ENCODE measurements at places on chromosomes 12 and 14. TPM values are rescaled to one million over a fixed set of nuclear protein-coding genes. Genes with fewer than 3 reads are reported as not detected.

Gene C1RL
- polyA plus RNA-seq: 25.1 TPM

Gene SLC38A6
- 4.5 TPM for polyA plus RNA-seq

Gene LBHD2
- not detected for polyA plus RNA-seq

Gene FSCB
- not detected for polyA plus RNA-seq

Gene HOXC12
- polyA plus RNA-seq: not detected

Gene PITPNM2
- polyA plus RNA-seq: 1.8 TPM

Gene CCDC198
- polyA plus RNA-seq: not detected

Gene YARS2
- 8.6 TPM for polyA plus RNA-seq

Gene WDHD1
- polyA plus RNA-seq: 1.2 TPM

Gene MORN3
- 0.20 TPM for polyA plus RNA-seq

Gene SLC38A4
- polyA plus RNA-seq: 0.12 TPM

Gene SLC6A15
- not detected for polyA plus RNA-seq

Gene PTPN6
- polyA plus RNA-seq: 51.2 TPM

Gene FAM181A
- not detected for polyA plus RNA-seq

Gene C1R
- polyA plus RNA-seq: 68.9 TPM

Gene GPRC5A
- 89.1 TPM for polyA plus RNA-seq

Gene SLC25A47
- polyA plus RNA-seq: not detected

Gene CD27
- polyA plus RNA-seq: 5.8 TPM

Gene NUAK1
- polyA plus RNA-seq: 0.80 TPM

Gene NABP2
- polyA plus RNA-seq: 36.5 TPM

Data from stomach (tissue), 19 donors.